ENCODE measurements at places on chromosomes 7 and 10.

- no peak for DNase-seq
Observed at GRCh38 chr10:63237396-63237795, 104.3 kb downstream of the NRBF2 start.

- DNase-seq = no peak
Observed at GRCh38 chr7:68394131-68394530, 1204.1 kb upstream of the AUTS2 start.

DNA sequence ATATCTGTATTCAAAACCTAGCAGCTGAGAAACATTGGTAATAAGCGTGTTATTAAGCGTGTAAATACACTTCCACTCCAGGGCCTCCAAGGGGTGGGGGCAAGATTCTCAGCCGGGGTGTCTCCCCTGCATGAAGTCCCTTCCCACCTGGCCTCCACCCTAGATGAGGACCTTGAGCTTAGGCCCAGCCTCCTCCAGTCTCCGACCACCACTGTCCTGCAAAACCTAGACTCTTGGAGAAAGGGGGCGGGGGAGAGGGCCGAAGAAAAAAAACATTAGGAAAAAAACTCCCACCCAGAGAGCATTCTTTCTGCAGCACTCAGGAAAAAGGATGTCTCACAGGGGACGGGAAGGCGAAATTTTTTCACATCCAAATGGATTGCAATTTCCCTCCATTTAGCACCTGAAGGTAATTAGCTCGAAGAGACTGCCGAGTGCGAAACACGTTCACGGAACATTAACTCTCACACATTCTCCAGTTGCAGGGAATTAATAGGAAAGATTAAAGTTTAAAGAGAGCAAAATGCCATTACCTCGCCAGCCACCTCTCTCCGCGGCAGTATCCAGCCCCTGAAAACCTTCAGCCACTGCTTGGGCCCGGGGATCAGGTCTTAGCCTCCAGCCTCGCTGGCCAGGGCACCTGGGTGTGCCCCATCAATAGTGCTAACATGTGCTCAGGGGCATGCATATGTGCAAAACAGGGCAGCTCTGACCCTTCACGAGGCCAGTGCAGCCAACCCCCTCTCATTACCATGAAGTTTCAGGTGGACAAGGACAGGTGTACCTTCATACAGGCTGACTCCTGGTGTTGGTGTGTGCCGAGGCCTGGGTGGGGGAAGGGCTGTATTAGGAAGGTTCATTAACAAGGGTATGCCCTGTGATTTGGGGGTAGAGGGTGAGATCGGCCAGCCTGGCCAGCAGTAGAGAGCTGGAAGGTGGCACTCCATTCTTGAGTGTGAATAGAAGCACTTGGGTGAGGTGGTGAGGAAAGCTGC, 77.2 kb downstream of the HIF1AN start:
- DNase-seq = no peak

GRCh38 chr10:100709146-100710082, 36.0 kb upstream of the PAX2 start:
- no peak for DNase-seq

DNA sequence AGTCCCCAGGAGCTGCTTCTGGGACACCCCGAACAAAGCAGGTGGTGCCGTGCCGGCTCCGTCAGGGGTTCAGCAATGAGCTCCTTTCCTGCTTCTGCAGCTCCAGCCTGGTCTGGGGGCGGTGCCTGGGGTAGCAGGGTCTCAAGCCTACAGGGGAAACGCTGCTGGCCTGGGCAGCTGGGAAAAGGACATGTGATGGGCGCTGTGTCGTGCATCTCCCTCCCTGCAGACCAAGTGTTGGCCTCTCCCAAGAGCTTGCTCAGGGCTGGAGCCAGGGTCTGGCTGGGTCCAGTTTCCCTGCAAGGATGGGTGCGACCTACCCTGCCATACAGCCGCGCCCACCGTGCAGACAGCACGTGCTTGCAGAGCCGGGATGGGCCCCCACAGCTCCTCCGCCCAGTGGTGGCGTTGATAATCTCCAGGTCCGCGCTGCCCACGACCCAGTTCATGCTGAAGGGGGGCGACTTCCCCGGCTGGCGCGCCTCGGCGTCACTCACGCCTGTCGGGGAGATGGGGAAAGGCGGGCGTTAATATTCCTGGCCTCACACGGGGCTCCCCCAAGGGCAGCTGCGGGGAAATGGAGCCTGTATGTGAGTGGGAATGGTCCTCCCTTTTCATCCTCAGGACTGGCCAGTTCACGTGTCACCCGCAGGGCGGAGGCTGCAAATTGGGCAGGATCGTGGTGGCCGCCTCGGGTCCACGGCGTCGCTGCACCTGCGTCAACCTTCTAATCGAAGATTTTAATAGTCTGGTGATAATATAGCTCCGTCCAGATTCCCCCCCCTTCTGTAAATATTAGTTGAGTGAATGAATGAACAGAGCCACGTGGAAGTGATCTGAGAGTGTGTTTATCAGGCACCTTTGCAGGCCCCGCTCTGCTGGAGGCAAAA, 128.6 kb downstream of the WDR37 start:
- no peak for DNase-seq

Data from right lung (tissue), 10 donors.